Fibroblast of upper back skin (primary cell): ENCODE measurements at places on chromosomes 12 and 14.

- DNase-seq = no peak
Measured at GRCh38 chr12:67927815-67928214, 61.4 kb upstream of the IFNG-AS1 start.

DNA sequence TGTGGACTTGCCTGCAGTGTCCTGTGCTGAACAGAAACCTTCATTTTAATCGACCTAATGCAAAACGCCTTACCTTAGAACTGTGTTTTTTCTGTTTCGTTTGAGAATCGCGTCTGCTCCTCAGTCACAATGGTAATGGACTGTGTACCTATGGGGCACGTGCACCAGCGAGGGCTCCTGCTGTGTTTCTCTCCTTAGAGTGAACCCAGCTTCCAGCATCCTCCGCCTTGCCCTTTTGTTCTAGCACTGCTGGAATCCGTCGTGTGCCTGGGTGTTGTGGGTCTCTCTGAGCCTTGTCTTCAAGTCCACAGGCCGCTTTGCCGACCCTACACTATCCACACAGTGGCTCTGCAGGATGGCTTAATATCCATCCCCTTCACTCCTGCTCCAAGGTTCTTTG is 3.6 kb downstream of the AMN start:
- no peak for DNase-seq

GRCh38 chr14:61151251-61151650 is 129.9 kb downstream of the TMEM30B start:
- peak; percentile 40 for DNase-seq

DNA sequence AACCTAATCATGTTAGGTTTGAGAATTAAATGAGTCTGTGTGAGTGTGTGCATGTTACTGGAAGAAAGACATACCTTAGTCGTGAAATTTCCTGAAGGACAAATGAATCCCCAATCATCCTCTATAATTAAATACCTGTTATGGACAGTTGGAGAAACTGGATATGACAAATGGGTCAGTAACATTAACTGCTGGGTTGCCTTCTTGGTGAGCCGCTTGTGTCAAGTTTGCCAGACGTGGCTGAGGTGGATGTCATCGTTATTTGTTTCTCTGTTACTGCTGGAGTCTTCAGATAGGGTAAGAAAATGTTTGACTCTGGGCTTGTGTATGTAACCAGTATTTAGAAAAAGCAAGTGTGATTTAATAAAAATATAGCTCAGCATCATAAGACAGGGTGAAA is 131.6 kb downstream of the CAND1 start:
- DNase-seq = no peak

GRCh38 chr14:48323665-48324064 is 648.3 kb upstream of the MDGA2 start:
- DNase-seq = peak; percentile 1

DNA sequence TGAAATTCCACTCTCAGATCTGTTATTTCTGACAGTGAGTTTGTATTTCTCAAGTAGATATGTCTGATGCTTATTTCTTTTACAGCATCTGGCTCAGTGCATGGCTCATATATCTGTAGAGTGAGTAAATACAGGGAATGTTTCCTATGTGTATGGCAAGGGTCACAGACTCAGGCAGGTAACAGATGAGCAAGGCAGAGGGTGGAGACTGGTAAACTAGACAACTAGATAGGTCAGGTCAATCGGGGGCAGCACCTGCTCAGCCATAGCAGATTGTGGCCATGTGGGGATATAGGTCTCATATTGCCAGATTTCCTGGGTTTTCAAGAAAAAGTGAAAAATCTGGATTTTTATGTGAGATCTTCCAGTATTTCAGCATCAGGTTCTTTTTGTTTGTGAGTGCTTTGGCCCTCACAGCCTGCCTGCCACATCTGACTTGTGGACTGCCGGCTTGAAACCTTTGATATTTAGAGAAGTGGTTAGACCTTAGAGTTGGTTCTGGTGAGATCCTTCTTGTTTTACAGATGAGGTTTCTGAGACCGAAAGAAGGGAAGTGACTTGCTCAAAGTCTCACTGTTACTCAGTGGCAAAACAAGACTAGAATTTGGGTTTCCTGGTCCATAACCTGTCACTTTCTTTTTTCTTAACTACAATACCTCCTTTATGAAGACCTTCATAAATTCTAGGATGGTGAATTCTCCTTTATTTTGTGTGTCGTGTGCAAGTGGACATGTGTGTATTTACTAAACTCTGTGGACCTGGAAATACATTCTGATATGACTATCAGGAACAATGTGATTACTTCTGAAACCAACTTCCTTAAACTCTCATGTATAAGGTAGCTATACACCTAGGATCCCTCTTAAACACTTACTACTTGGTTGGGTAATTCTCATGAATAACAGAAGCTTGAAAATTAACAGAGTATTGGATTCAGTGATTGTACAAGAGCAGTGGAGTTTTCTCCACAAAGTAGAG is 34.4 kb downstream of the PROX2 start:
- no peak for DNase-seq

DNA sequence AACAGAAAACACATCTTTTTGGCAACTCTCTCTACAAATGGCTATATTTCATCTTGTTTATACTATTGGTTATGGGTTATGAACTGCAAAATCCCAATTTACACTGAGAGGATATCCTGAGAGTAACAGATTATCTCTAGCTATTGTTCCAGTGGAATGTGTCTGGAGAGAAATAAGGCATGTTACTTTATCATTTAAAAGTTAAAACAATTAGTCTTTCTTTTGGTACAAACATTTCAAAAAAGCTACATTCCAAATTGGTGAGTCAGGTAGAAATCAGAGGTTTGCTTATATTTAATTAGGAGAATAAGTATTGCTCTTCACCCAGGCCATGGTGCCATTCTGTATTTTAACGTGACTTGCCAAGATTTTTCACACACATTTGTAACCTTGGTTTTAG is 411.6 kb downstream of the CCER1 start:
- DNase-seq = peak; percentile 16

- DNase-seq = no peak
Measured at GRCh38 chr14:101177301-101177971, 273.9 kb upstream of the RTL1 start.

DNA sequence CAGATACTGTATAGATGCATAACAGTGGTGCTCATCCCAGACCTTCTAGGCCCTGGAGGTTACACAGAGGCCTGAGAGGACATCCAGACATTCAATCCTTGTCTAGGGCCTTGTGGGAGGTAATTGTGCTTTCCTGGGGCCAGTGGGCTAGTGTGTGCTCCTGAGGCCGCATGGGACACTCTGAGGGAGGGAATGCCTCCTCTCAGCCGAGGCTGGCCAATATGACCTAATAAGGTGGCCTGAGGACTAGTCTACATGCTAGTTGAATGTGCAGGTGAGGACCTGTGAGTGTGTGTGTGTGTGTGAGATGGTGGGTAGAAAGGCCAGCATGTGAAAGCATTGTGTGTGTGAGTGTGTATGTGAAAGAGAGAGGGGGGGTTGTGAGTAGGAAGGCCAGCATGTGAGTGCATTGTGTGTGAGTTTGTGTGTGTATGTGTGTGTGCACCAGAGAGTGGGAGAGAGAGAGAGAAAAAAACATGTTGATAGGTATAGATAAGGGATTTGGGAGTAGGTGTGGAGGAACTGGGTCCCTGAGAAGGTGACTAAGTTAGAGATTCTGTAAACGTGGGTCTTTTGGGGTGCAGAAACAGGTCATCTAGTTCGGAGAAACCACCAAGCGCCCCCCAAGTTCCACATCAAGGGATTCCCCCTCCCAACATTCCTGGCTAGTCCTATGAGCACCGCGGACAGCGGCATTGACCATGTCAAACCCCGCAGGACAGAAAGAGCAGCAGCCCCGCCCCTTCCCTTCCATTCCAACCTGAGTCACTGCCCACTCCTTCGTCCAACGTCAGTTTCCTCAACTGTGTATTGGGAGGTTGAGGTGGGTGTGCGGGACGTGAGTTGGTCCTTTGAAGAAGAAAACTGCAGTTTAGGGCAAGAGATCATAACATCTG is 9.7 kb upstream of the KRT81 start:
- no peak for DNase-seq

- no peak for DNase-seq
Measured at GRCh38 chr12:4786795-4787194, 66.6 kb downstream of the GALNT8 start.

DNA sequence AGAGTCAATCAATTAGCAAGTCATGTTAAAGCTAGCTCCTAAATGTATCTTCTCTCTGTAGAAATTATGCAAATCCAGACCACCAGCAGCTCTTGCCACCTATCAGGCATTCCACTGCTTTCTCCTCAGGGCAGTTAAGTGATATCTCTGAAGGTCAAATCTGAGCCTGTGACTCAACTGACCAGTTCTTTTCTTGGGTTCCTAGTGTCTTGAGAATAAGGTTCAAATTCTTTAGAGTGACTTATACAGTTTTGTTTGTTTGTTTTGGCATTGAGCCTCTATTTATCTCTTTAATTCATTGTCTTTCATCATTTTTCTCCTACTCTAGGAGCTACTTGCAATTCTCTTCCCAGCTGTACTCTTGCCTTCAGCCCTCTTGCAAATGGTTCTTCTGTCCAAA is 2.5 kb upstream of the LRIG3 start:
- peak; percentile 12 for DNase-seq
